ENCODE measurements at places on chromosomes 7 and 10. TPM values are rescaled to one million over a fixed set of nuclear protein-coding genes. Genes with fewer than 3 reads are reported as not detected.

DNA sequence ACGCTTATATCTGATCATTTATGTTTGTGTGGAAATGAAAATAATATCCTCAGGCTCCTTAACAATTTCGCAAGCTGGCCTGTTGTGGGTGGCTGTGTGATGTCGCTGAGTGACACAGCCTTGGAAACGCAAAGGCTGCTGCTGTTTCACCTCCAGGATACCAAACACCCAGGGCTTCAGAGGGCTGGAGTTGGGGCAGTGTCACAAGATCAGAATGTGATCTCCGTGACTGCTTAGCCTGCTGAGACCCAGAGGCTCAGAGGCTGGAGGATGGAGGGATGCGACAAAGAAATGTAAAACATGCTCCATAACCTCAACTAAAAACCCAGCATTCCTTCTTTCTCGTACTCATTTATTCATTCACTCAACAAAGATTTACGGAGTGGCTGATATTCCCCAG, 37.2 kb upstream of the BMPER start:
- H3K4me3 ChIP-seq, result no peak overlapping the region
- no peaks in the 10 kb centered on the region for H3K27me3 ChIP-seq

GRCh38 chr7:12369756-12370155, 33.9 kb downstream of the VWDE start:
- no peaks in the 10 kb centered on the region for H3K36me3 ChIP-seq
- H3K27ac ChIP-seq, result no peak overlapping the region
- H3K27me3 ChIP-seq, result no peaks in the 10 kb centered on the region
- no peak for DNase-seq
- no peaks in the 10 kb centered on the region for H3K4me1 ChIP-seq
- H3K4me3 ChIP-seq, result no peak overlapping the region

GRCh38 chr7:3968234-3968633, 667.2 kb downstream of the SDK1 start:
- no peaks in the 10 kb centered on the region for H3K27me3 ChIP-seq
- H3K27ac ChIP-seq, result no peak overlapping the region

GRCh38 chr7:63931985-63932577, 66.6 kb upstream of the ZNF722 start:
- no peak for DNase-seq
- H3K27ac ChIP-seq, result no peak overlapping the region
- no peaks in the 10 kb centered on the region for H3K36me3 ChIP-seq

GRCh38 chr7:159119026-159119741, 25.5 kb downstream of the VIPR2 start:
- no peak overlapping the region for H3K27ac ChIP-seq
- H3K4me3 ChIP-seq, result no peak overlapping the region
- H3K27me3 ChIP-seq, result no peaks in the 10 kb centered on the region

GRCh38 chr7:154914996-154915380, 87.9 kb downstream of the PAXIP1 start:
- DNase-seq, result peak; percentile 36
- H3K27me3 ChIP-seq, result no peaks in the 10 kb centered on the region
- H3K36me3 ChIP-seq, result no peaks in the 10 kb centered on the region
- no peak overlapping the region for H3K4me3 ChIP-seq
- H3K4me1 ChIP-seq, result no peaks in the 10 kb centered on the region

DNA sequence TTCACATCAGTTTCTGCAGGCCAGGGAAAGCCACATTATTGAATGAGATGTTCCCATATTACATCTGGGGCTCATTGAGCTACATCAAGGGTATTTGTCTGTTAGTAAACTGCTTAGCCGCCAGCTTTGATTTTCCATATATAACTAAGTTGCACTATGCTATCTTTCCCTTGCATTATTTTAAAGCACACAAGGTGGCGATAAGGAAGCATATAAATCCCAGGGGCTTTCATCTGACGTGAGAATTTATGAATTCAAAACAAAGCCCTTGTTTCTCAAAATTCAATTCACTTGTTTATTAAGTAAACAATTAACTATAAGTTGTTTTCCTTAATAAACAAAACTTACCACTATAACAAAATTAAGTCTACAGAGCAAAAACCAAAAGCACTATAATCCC, 334.1 kb upstream of the TPK1 start:
- no peaks in the 10 kb centered on the region for H3K4me1 ChIP-seq
- H3K27ac ChIP-seq, result no peak overlapping the region
- no peak for DNase-seq
- no peaks in the 10 kb centered on the region for H3K27me3 ChIP-seq

DNA sequence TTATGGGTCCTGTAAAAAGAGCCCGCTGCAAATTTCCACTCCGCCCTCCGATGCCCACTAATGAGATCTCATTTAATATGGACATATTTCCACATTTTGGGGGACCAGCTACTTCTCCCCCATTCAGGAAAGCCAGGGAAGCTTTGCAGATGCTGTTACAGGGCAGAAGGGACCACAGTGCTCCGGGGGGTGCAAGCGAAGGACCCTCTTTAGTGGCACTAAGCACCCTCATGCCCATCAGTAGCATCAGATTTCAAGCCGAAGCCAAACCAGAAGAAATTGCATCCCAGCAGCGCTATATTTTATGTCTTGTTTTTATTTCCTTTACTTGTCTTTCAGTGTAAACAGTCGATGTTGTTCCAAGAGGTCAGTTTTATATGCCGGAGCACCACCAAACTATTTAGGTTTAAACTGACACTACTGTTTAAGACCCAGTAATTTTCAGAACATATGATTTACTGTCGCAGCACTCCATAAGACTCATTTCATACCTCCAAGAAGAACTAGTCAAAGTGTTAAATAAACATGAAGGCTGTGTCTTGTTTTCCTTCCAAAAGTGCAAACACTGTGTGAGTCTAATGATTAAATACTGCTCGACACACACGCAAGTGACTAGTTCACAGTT, 122.2 kb upstream of the MGMT start:
- H3K36me3 ChIP-seq, result no peaks in the 10 kb centered on the region
- no peaks in the 10 kb centered on the region for H3K27me3 ChIP-seq
- H3K4me1 ChIP-seq, result no peaks in the 10 kb centered on the region

GRCh38 chr7:101635484-101635883, 6.4 kb upstream of the MYL10 start:
- H3K4me1 ChIP-seq, result no peaks in the 10 kb centered on the region
- no peak overlapping the region for H3K4me3 ChIP-seq
- no peaks in the 10 kb centered on the region for H3K36me3 ChIP-seq
- H3K27me3 ChIP-seq, result no peaks in the 10 kb centered on the region
- H3K27ac ChIP-seq, result no peak overlapping the region

DNA sequence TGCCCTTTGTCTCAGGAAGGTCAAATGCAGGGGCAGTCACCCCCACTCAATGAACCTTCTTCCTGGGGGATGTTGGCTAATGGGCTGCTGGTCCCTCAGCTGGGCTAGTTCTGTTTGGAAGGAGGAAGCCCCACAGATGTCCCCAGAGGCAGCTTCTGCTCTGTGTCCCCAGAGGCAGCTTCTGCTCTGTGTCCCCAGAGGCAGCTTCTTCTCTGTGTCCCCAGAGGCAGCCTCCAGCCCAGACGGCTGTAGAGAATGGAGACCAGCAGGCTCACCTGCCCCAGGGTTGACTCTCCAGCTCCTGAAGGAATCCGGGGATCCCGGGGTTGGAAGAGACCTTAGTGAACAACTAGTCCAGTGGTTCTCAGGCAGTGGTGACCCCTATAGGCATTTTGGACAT, 62.5 kb upstream of the LEP start:
- H3K4me3 ChIP-seq, result no peak overlapping the region
- no peaks in the 10 kb centered on the region for H3K4me1 ChIP-seq
- no peak for DNase-seq
- H3K27ac ChIP-seq, result no peak overlapping the region
- no peaks in the 10 kb centered on the region for H3K36me3 ChIP-seq

DNA sequence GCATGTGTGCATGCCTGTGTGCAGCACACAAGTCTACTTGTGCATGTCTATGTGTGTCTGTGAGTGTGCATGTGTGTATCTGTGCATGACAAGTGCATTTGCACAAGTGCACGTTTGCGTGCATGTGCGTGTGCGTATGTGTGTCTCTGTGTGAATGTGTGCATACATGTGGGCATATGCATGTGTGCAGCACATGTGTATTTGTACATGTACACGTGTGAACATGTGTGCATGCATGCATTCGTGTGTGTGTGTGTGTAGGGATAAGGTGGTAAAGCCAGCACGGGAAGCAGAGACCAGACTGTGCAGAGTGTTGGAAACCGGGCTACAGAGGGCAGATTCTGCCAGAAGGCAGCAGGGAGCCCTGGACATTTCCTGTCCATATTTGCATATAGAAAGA, 35.9 kb upstream of the GNA12 start:
- no peak overlapping the region for H3K4me3 ChIP-seq
- no peak overlapping the region for H3K27ac ChIP-seq
- no peaks in the 10 kb centered on the region for H3K36me3 ChIP-seq
- H3K27me3 ChIP-seq, result no peaks in the 10 kb centered on the region
- H3K4me1 ChIP-seq, result no peaks in the 10 kb centered on the region
- no peak for DNase-seq

DNA sequence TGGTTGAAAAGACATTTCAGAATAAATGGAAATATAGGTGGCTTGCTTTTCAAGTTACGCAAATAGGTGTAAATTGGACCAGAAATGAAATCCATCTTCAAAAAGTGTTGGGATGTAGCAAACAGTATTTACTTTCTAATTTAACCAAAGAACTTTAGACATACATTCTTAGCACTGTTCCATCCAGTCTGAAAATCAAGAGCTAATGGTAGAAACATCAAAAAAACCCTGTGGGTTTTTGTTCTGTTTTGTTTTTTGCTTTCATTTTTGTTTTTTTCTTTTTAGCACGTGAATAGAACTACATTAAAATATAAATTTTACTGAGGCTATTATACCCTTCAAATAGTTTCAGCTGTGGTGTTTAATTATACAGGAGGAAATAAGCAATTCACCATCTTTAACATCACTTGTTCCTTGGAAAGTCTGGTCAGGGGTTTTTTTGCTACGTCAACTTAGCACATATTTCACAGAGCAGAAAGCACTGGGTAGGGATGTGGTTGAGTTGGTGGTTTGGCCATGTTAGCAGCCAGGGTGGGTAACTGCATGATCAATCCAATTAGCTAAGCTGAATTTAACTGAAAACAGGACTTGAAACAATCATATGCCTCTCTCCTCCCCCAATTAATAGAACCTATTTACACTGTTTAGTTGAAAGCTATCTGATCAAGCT, 275.4 kb upstream of the PFKP start:
- no peak overlapping the region for H3K27ac ChIP-seq
- no peak overlapping the region for H3K4me3 ChIP-seq
- H3K4me1 ChIP-seq, result no peaks in the 10 kb centered on the region
- no peaks in the 10 kb centered on the region for H3K36me3 ChIP-seq
- no peaks in the 10 kb centered on the region for H3K27me3 ChIP-seq
- DNase-seq, result no peak

DNA sequence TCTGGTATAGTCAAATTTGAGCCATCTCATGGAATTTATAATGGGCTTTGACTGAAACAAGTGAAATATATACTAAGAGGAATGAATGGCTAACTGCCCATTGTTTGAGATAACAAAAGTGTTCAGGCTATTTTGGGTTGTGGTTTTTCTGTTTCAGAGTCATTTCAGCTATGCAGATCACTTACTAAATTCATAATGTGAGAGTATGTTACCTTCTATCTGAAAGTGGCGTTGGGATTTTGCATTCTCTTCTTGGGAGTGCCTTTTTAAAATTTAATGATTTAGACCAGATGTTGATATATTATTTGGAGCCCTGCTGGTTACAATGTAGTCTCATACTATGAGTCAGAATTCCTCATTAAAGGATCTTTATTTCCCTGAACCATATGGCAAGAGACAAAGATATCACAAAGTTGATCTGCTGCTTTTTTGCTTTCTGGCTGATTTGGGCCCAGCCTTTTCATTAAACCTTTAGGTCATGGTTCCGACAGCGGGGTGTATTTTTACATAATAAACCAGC, 10.4 kb downstream of the VCL start:
- no peak for DNase-seq
- no peaks in the 10 kb centered on the region for H3K27me3 ChIP-seq
- H3K36me3 ChIP-seq, result no peaks in the 10 kb centered on the region
- H3K27ac ChIP-seq, result no peak overlapping the region
- no peak overlapping the region for H3K4me3 ChIP-seq
- peaks cover 19% of the 10 kb centered on the region for H3K4me1 ChIP-seq

GRCh38 chr7:19869979-19870378, 96.6 kb upstream of the TMEM196 start:
- no peak overlapping the region for H3K27ac ChIP-seq
- no peaks in the 10 kb centered on the region for H3K36me3 ChIP-seq
- no peak overlapping the region for H3K4me3 ChIP-seq

- peaks cover 2% of the 10 kb centered on the region for H3K27me3 ChIP-seq
- H3K27ac ChIP-seq, result no peak overlapping the region
- no peak for DNase-seq
- no peaks in the 10 kb centered on the region for H3K4me1 ChIP-seq
- no peaks in the 10 kb centered on the region for H3K36me3 ChIP-seq
Measured at GRCh38 chr10:117075064-117075463, 63.0 kb downstream of the VAX1 start.

DNA sequence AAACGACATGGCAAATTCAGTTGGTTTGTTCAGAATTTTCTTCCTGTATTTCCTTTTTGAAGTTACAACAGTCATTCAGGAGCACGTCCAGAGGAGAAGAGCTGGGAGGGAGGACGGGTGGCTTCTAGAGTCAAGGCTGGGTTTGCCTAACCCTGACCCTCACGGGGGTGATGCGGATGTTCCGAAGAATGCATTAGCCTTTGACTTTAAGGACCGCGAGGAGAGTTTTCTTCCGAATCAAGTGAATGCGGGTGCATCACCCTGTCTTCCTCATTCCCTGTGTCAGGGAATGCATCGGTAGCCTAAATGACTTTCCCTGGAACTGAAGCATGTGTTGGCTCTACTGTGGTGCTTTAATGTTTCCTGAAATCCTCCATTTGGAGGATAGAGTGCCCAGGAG, 396.6 kb upstream of the GALNT17 start:
- H3K27me3 ChIP-seq, result no peaks in the 10 kb centered on the region
- no peak overlapping the region for H3K27ac ChIP-seq
- no peaks in the 10 kb centered on the region for H3K36me3 ChIP-seq
- no peak overlapping the region for H3K4me3 ChIP-seq
- no peak for DNase-seq

- H3K27ac ChIP-seq, result no peak overlapping the region
- H3K4me1 ChIP-seq, result no peaks in the 10 kb centered on the region
- no peaks in the 10 kb centered on the region for H3K27me3 ChIP-seq
- H3K4me3 ChIP-seq, result no peak overlapping the region
Measured at GRCh38 chr7:19585761-19586160, 123.1 kb downstream of the POLR1F start.

GRCh38 chr10:29869593-29869992, 189.8 kb downstream of the JCAD start:
- H3K36me3 ChIP-seq, result no peaks in the 10 kb centered on the region
- H3K4me1 ChIP-seq, result no peaks in the 10 kb centered on the region
- DNase-seq, result no peak
- no peaks in the 10 kb centered on the region for H3K27me3 ChIP-seq
- no peak overlapping the region for H3K4me3 ChIP-seq

The SLC26A3 gene
- total RNA-seq, result not detected

The ACBD7 gene
- 0.16 TPM for total RNA-seq

The ZNF485 gene
- total RNA-seq, result 2.2 TPM

The ADRA2A gene
- 0.32 TPM for total RNA-seq

The PCBD1 gene
- 375 TPM for total RNA-seq

The NEBL gene
- 1.2 TPM for total RNA-seq

The ENO4 gene
- total RNA-seq, result not detected

The CCL24 gene
- total RNA-seq, result 1.1 TPM
